ENCODE measurements at places on chromosomes 7 and 10.

DNA sequence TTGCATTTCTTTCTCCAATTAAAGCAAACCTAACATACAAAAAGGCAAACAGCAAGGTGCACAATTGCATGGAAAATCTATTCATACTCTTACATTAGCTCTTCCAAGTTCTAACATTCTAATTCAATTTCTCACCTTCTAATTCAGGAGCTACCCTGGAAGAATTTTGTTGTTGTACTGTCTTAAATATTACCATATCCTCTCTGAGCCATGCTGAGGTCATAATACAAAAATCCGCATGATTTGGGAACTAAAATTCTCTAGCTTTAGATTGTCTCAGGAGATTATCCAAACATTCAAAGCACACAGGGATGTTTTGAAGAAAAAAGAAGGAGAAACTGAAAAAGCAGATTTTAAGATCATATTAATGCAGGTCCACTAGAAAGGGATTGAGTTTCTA is 229.9 kb downstream of the KIAA1217 start:
- DNase-seq = no peak

DNA sequence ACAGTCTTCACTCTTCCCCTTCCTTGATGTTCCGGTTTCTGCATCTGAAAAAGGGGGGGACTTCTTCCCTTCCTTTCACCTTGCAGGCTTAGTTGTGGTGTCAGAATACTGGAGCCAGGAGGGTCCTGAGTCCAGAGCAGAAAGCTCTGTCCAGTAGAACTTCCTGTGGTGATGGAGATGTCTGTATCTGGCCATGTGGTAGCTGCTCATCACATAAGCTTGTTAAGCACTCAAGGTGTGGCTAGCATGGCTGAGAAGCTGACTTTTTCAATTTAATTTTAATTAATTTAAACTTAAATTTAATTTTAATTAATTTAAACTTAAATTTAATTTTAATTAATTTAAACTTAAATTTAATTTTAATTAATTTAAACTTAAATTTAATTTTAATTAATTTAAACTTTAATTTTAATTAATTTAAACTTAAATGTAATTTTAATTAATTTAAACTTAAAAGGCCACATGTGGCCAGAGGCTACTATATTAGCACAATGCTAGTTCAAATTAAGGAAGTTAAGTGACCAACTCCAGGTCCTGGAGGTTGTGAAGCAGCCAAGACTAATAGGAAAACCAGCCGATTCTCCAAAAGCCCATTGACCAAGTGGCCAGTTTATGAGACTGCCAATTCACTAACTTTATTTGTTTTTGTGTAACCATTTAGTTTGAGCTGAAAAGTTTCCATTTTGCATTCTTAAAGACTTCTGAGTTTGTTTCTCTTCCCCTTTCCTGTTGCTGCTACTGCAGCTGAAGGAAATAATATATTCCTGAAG is 16.3 kb downstream of the MSRB2 start:
- no peak for DNase-seq

GRCh38 chr7:22759721-22760120 is 32.7 kb downstream of the IL6 start:
- no peak for DNase-seq

DNA sequence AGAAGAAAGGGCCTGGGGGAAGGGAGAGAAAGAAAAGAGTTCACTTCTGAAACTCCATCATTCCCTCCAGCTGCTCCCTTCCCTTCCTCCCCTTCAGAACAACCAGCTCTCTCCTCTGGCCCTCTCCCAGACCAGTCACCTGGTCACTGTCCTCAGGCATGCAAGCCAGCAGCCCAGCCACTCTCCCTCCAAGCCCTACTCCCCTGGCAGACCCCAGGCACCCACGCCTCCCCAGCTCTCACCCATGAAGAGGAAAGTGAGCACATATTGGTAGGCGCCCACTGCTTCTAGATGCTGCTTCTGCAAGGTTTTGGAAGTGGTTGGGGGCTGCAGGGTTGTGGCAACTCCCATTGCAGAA is 353 bp downstream of the MOGAT3 start:
- no peak for DNase-seq

DNA sequence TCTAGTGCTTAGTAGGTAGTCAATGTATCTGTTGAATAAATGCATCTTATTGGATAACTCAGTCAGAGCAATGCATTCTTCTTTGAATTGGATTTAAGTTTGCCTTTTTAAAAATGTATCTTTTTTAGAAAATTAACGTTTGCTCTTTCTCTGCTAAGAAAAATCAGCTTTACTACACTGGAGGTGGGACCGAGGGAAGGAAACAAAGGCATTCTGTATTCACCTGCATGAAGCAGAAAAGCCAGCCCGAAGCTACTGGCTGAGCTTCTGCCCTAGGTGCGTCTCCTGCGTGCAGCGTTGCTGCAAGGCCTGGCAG is 22.2 kb upstream of the ITGB1 start:
- DNase-seq = no peak
